Stimulated activated CD4-positive, alpha-beta T cell treated with anti-CD3 and anti-CD28 coated beads, Interleukin-4, amount 100 ng/mL, for 24 hours (primary cell): ENCODE measurements at places on chromosomes 4 and X.

- no peak for DNase-seq
Measured at GRCh38 chrX:94721386-94721785, 1047.4 kb downstream of the FAM133A start.

- no peak for DNase-seq
Measured at GRCh38 chrX:72003811-72004750, 93.4 kb downstream of the NHSL2 start.

- no peak for DNase-seq
Measured at GRCh38 chr4:55729351-55730279, 90.0 kb upstream of the EXOC1L start.

DNA sequence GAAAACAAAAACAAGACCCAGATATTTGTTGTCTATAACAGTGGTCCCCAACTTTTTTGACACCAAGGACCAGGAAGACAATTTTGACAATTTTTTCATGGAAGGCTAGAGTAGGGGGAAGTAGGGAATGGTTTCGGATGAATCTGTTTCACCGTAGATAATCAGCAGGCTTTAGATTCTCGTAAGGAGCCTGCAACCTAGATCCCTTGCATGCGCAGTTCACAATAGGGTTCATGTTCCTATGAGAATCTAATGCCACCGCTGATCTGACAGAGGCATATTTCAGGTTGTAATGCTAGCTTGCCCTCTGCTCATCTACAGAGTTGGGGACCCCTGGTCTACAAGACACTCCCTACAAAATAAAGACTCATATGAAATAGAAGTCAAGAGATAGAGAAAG, 229.8 kb downstream of the NDST4 start:
- DNase-seq: no peak

DNA sequence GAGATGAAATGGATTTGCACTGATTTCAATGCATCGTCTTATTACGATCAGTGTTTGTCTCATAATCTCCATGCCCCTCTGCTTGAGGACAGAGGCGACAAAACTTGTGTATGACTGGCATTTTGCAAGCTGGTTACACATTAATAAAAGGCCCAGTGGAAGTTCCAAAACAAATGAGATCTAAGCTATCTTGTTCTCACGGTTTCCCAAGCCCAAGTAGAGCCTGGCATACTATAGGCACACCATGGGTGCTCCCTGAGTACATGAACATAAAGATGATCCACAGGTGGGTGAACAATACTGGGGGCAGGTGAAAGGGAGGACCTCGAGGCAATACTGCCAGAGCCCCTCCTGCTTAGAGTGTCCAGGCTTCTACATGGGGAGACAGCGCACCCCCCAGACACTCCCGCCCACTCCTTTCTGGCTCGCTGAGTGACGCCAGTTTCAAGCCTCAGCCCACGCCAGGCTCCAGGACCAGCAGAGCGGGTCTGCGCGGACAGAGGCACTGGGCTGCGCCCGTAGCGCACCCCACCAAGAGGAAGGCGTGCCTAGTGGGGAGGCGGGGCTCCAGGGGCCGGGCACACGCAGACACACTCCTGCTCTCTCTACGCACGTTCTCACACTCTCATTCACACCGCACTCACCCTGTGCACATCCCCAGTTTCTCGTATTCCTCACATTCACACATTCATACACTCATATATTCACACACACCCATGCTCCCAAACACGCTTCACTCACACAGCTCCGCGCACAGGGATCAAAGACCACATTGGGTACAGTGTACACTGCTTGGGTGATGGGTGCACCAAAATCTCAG, 8.9 kb upstream of the GSX2 start:
- DNase-seq: no peak

GRCh38 chr4:95122001-95122400, 364.2 kb downstream of the BMPR1B start:
- no peak for DNase-seq

DNA sequence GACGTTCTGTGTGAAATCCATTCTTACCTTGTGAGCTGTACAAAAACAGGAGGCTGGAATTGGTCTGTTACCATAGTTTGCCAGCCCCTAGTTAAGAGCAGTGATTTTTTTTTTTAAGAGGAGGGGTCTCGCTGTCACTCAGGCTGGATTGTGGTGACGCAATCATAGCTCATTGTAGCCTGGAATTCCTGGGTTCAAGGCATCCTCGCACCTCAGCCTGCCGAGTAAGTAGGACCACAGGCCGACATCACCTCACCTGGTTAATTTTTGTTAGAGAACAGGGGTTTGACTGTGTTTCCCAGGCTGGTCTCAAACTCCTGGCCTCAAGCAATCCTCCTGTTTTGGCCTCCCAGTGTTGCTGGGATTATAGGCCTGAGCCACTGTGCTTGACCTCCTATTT, 7.5 kb downstream of the USP9X start:
- DNase-seq: no peak

DNA sequence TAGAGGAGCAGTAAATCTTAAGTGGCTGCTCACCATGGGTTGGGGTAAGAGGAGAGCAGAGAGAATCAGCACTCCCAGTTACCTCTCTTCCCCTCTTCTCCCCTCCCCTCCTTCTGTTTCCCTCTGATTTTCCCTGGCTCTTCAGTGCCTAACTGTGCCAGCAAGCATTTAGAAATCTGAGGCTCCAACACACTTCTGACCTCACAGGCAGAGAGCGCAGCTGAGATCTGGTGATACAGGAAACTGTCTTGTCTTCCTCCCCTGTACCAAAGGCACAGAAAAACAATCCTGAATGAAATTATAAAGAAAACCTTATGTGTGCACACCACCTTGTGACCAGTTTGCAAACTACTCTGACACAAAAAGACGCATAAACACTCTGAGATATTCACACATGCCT, 82.4 kb upstream of the SMIM10 start:
- DNase-seq: no peak

DNA sequence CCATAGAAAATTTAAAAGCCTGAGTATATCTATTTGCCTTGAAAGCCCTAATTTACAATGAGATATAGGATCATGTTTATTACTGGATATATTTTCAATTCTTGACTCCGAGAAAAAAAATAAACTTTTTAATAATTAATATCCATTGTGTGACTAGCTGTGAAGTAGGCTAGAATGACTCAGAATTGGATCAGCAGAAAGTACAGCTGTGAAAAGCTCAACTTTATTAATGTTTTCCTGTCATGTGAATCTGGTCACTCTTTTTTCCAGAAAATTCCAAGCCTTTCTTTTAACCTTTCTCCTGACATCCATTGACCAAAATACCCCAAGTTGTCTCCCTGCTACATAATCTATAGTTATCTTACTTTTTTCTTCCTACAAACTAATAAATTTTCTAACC, 171.8 kb upstream of the PACRGL start:
- DNase-seq: no peak

DNA sequence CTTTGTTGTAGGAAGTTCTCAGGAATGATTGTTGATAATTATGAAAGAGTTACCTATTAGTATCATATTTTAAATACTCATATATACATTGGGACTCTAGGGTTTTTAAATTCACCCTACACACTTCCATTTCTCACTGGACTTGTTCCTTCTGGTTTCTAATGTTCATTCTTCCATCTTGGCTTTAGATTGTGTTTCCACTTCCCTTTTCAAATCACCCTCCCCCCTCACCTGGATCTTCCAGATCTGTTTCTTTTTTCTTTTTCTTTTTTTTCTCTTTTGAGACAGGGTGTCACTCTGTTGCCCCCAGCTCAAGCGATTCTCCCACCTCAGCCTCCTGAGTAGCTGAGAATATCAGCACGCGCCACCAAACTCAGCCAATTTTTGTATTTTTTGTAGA, 6.7 kb upstream of the KIT start:
- DNase-seq: no peak

DNA sequence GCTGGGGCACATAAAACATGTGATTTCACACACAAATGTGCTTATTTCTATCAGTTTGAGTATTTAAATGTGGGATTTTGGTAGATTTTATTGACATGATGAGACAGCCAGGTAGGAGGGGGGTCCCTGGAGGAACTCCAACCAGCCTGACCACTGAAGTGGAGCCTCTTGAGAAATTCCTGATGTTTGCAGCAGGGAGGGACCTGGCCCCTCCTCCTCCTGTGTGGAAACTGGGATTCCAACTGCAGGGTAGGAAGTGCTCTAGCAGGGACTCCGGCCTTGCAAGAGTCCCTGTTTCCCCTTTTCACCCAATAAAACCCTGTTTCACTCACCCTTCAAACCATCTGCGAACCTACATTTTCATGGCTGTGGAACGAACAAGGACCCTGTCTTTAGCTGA, 2224.0 kb upstream of the AGA start:
- no peak for DNase-seq
